ENCODE measurements at places on chromosomes 16 and 17. TPM values are rescaled to one million over a fixed set of nuclear protein-coding genes. Genes with fewer than 3 reads are reported as not detected.

The NMT1 gene
- 175 TPM for total RNA-seq

The MC1R gene
- total RNA-seq = 1.2 TPM

The COTL1 gene
- 353 TPM for total RNA-seq

The RGS9 gene
- total RNA-seq = 1.6 TPM

The RPL13 gene
- total RNA-seq = 3,038 TPM

The KRTAP2-2 gene
- total RNA-seq = not detected

The CCL2 gene
- total RNA-seq = not detected

GRCh38 chr16:69186642-69187445 lies at the start of gene SNTB2:
Gene SNTB2 (plus strand): TSS chr16:69187164. CDS start chr16:69187167, 3 bp downstream.
- peak; percentile 91 for DNase-seq

- no peak for DNase-seq
Observed at GRCh38 chr16:15613676-15614075, 29.3 kb downstream of the MARF1 start.

DNA sequence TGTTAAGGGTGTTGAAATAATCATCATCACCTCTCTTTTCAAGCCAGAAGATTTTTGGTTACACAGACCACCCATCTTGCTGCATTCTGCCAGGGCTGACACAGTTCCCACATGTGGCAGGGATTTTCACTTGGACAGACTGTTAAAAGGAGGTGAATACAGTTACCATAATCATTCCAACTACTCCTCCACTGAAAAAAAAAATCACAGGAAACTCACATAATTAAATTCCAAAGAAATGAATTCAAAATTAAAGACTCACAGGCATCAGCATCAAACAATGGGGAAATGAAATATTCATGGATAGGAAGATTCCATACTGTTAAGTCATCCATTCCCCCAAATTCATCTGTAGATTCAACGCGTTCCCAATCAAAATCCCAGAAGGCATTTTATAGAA lies 209.4 kb downstream of the MRTFB start:
- no peak for DNase-seq

- no peak for DNase-seq
Observed at GRCh38 chr16:8910811-8911210, 28.7 kb downstream of the LITAFD start.

DNA sequence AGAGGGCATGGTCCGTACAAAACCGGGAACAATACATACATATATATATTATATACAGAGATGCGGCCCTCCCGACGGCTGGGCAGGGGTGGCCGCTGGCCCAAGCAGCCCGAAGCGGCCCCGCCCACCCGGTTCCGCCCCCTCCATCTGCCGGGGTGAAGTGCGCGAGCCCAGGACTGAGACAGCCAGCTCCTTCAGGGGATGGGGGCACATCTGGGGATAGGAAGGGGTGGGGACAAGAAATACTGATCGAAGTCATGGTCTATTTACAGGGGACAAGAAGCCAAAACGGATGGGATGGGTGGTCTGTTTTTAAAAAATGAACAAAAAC lies 3.8 kb upstream of the SAMD14 start:
- no peak for DNase-seq

- DNase-seq = no peak
Observed at GRCh38 chr16:86593913-86594620, 15.7 kb downstream of the FOXL1 start.

- peak; percentile 19 for DNase-seq
Observed at GRCh38 chr17:37025847-37026530, 77.2 kb downstream of the AATF start.

DNA sequence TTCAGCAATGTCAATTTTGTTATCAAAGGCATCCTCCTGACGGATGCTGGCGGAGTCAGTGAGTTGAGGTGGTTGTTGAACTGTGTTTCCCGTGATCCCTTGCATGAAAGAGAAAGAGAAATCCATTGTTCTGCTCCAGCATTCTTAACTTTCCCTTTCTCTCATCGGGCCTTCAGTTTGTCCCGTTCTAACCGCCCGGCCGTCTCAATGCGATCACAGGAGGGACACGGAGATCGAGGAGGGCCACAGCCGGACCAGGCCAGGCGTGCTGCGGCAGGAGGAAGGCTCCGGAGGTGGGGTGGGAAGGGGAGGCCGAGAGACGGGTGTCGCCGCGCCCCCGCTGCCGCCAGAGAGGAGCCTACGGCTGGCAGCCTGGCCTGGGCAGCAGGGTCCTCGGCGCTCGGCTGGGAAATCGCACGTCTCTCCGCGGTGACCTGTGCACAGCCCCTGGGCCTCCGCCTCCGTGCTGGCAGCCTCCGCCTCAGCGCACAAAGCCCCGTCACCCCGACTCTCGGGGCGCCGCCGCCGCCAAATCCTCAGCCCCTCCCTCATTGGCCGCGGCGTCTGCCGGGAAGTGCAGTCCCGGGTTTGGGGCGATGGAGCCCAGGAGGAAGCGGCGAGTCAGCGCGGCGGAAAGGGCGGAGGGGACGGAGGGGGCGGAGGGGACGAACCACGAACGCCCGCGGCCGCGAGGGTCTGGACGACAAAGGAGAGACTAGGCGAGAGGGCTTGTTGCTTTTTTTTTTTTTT lies 38.1 kb downstream of the SOST start:
- DNase-seq = peak; percentile 88

- DNase-seq = no peak
Observed at GRCh38 chr17:63232565-63233310, 213.4 kb downstream of the CYB561 start.

- DNase-seq = no peak
Observed at GRCh38 chr17:47964856-47965255, 6.1 kb upstream of the CDK5RAP3 start.

- no peak for DNase-seq
Observed at GRCh38 chr16:12587170-12587569, 216.5 kb downstream of the CPPED1 start.

- DNase-seq = no peak
Observed at GRCh38 chr16:66481081-66481942, 54.2 kb downstream of the BEAN1 start.

GRCh38 chr17:50238601-50239280 lies 35.5 kb upstream of the TMEM92 start:
- no peak for DNase-seq

DNA sequence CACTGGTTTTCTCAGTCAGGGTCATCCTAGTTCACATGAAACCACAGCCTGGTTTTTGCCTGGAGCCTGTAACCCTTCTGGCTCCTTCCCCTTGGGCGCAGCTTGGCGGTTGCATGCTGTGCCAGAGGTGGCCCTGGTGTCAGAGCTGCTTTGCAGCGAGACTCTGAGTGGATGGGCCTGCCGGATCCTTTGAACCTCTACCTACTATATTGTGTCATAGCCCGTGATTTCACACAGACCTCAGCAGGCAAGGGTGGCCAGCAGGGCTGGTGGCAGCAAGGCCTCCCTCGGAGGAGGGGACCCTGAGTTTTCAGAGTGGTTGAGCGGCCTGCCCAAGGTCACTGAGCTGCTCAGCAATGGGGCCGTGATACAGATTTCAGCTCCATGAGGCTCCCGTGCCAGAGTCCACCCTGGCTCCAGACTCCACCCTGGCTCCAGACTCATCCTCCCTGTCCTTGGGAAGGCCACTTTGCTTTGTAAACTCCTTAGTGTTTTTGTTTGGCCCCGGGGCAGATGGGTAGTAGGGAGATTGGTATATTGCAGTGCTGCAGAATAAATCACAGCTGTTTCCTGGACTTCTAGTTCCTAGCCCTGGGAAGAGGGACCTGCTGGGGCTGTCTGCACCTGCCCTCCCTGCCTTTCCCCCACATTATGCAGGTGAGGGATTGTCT lies 9.7 kb downstream of the MPRIP start:
- no peak for DNase-seq

DNA sequence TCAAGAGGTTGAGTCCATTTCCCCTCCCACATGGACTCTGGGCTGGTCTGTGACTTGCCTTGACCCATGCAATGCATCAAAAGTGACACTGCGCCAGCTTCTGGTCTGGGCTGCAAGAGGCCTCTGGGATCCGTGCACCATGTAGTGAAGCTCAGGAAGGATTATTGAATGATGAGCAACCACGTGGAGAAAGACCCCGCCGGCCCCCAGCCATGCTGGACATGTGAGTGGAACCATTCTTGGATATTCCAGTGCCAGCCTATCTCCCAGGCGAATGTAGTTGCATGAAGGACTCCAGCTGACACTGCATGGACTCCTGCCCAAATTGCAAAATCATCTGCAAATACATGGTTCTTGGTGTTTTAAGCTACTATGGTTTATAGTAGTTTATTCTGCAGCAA lies 7.6 kb upstream of the ALOX15B start:
- no peak for DNase-seq

DNA sequence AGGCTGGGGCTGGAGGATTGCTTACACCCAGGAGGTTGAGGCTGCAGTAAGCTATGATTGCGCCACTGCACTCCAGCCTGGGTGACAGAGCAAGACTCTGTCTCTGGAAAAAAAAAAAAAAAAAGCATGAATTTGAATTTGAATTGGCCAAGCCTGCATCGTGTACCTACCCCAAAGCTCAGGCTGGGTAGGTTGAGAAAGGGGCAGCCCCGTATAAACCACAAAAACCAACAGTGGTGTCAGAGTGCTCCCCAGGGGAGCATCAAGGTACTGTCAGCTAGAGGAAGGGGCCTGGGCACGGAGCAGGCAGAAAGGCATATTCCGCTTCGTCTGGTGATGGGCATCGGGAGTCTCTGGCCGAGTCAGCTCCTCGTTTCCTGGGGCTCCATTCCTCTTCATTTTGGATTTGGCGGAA lies 40.9 kb downstream of the RAP1GAP2 start:
- DNase-seq = peak; percentile 79

- DNase-seq = peak; percentile 22
Observed at GRCh38 chr17:49963626-49964302, 5.2 kb upstream of the DLX4 start.

GRCh38 chr17:20993863-20994778 lies 48.7 kb downstream of the USP22 start:
- DNase-seq = no peak

- no peak for DNase-seq
Observed at GRCh38 chr16:68499006-68499405, 40.1 kb upstream of the ZFP90 start.

DNA sequence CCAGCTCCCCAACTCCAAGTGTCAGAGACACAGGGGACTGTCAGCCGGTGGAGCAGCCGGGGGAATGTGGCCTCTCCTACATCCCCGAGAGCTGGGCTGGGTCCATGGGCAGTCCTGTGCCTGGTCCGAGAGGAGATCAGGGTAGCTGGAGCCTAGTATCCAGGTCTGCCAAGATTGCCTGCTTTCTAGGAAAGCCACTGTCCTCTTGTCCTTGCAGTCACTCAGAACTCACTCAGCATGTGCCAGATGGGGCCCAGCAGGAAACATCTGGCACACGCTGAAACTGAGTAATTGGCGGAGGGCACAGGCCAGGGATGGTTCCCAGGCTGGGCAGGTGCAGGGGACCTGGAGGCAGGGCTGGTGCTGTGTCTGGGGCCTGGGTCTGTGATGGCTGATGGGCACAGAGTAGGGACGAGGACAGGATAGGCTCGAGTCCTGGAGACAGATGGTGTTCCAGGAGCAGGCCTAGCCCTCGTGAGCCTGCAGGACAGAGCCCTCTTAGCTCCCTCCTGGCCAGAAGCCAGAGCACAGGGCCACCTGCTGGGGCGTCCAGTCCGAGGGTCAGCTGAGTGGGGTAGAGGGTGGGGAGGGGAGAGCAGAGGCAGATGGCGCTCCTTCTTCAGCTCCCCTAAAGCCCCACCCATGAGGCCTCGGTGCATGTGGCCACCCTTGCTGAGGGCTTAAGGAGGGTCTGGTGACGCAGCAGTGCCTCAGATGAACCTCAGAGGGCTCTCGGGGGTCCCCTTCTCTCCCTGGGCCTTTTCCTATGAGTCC lies 31.1 kb downstream of the ADCY7 start:
- DNase-seq = no peak

- DNase-seq = no peak
Observed at GRCh38 chr17:19248151-19248927, 11.2 kb downstream of the EPN2 start.

DNA sequence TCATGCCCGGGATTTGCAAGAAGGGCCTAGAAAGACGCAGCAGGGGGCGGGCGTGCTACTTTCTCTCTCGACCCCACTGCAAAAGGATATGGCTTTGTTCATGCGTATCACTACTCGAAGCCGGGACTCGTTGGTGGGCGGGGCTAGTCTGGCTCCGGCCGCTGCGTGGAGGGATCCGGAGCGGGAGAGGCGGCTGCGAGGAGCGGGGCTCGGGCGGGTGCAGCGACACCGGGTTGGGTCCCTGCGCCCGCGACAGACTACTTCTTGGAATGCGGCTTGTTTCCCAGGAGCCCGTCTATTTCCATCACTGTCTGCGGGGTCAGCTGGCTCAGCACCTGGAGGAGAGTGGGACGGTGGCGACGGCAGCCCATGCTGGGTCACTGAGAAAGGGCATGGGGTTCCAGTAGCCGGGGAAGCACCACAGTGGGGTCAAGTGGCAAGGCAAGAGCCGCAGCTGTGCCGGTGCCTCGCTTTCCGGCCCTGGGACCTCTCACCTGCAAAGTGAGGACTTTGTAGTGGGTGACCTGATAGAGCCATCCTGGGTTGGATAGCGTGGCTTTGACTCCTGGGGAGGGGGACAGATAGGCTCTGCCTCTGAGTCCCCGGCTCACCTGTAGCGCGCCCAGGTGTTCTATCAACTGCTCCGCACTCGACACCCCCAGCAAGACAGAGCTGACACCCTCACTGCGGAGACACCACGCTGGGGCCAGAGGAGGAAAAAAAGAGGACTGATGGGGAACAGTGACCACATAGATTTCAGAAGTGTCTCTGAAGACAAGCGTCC lies 6.6 kb downstream of the KCNAB3 start:
- peak; percentile 89 for DNase-seq

- no peak for DNase-seq
Observed at GRCh38 chr17:13323990-13324389, 277.7 kb downstream of the HS3ST3A1 start.

GRCh38 chr16:54425068-54425467 lies 138.5 kb upstream of the IRX3 start:
- no peak for DNase-seq

DNA sequence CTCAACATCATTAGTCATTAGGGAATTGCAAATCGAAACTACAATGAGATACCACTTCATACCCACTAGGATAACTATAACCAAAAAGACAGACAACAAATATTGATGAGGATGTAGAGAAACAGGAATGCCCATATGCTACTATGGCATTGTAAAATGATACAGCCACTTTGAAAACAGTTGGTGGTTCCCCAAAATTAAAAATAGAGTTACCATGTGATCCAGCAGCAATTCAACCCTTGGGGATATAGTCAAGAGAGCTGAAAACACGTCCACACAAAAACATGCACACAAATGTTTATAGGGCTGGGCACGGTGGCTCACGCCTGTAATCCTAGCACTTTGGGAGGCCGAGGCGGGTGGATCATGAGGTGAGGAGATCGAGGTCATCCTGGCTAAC lies 10.0 kb upstream of the PECAM1 start:
- DNase-seq = no peak

DNA sequence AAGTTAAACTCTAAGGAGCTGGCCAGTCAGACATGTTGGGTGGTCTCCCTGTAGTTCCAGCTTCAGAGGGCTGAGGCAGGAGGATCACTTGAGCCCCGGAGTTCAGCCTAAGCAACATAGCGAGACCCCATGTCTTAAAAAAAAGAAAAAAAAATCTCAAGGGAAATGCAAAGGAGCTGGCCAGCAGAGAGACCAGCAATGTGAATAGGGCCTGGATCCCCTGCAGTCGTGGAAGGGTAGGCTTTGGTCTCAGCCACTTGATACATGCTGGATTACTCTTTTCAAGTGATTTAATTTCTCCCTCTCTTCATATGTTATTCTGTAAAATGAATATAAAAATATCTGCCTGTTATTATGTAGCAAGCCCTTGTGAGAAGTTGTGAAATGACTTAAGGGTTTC lies 207.7 kb downstream of the SPECC1 start:
- no peak for DNase-seq

All from activated CD4-positive, alpha-beta T cell treated with anti-CD3 and anti-CD28 coated beads for 36 hours (primary cell).